Stomach (tissue), 19 donors: ENCODE measurements at places on chromosomes 7 and 10. TPM values are rescaled to one million over a fixed set of nuclear protein-coding genes. Genes with fewer than 3 reads are reported as not detected.
A peak's percentile ranks its signal among the peaks of the same experiment; 100 is the strongest.

DNA sequence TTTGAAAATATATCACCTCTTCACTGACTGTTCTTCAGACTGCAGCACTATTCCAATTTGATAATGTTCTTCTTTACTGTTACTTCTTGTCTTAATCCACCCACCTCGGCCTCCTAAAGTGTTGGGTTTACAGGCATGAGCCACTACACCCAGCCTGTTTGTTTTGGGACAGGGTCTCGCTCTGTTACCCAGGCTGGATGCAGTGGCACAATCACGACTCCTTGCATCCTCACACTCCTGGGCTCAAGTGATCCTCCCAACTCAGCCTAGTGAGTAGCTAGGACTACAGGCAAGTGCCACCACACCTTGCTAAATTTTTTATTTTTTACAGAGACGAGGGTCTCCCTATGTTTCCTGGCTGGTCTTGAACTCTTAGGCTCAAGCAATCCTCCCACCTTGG lies 77.9 kb downstream of the NDUFB2 start:
- no peak for DNase-seq
- no peaks in the 10 kb centered on the region for H3K27me3 ChIP-seq
- H3K4me1 ChIP-seq = no peaks in the 10 kb centered on the region
- H3K27ac ChIP-seq = no peak overlapping the region
- H3K36me3 ChIP-seq = peaks cover 94% of the 10 kb centered on the region
- H3K4me3 ChIP-seq = no peak overlapping the region

DNA sequence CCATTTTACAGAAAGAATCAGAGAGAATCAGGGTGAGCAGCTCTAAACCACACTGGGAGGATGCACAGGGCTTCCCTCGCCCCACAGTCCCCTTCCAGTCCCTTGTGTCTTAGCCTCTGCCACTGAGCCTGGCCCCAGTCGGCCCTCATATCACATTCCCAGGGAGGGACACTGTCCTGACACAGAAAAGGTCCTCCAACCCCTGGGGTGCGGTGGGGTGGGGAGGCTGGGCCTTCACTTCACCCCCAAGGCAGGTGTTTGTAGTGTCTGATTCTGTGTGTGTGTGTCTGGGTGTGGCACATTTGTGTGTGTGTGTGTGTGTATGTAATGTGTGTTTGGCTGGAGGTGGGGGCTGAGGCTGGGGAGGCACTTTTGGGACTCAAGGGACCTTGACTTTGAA lies 1.8 kb upstream of the KCP start:
- H3K4me1 ChIP-seq = peaks cover 27% of the 10 kb centered on the region
- H3K36me3 ChIP-seq = no peaks in the 10 kb centered on the region
- H3K27ac ChIP-seq = no peak overlapping the region

DNA sequence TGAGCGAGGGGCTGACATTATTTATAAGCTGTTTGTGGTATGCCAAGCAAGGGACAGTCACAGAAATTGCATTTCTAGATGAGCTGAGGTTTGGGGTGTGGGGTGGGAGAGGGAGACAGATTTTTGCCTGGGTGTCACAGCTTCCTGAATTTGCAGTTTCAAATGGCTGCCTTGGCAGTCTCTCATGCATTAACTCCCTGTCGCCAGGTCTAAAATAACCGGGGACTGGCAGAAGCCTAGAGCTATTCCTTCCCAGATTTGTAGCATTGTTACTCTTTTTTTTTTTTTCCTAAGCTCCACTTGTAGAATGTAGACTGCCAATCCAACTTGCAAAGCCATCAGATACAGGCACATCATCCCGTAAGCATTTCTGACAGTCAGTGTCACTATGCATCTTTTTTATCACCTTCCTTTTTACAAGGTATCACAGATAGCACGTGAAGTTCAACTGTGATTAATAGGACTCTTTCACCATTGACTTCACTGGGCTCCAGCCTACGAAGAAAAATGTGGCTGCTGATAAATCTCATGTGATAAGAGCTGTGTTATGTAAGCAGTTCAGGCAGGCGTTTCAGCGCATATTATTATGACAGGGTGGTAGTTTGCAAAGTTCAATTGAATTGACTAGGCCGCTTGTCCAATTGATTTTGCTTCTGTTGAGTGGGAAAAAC lies 130.7 kb upstream of the CELF2 start:
- no peaks in the 10 kb centered on the region for H3K27me3 ChIP-seq
- H3K4me1 ChIP-seq = no peaks in the 10 kb centered on the region
- no peaks in the 10 kb centered on the region for H3K36me3 ChIP-seq
- H3K4me3 ChIP-seq = no peak overlapping the region
- peak; percentile 39 for DNase-seq
- no peak overlapping the region for H3K27ac ChIP-seq

- no peak overlapping the region for H3K4me3 ChIP-seq
- H3K36me3 ChIP-seq = no peaks in the 10 kb centered on the region
- no peak overlapping the region for H3K27ac ChIP-seq
- H3K27me3 ChIP-seq = no peaks in the 10 kb centered on the region
Observed at GRCh38 chr7:106590209-106590816, 70.6 kb downstream of the CCDC71L start.

GRCh38 chr10:70967591-70968587 lies 79.5 kb upstream of the PCBD1 start:
- DNase-seq = no peak
- H3K27ac ChIP-seq = no peak overlapping the region
- H3K36me3 ChIP-seq = no peaks in the 10 kb centered on the region
- H3K4me3 ChIP-seq = no peak overlapping the region
- no peaks in the 10 kb centered on the region for H3K27me3 ChIP-seq

- no peaks in the 10 kb centered on the region for H3K36me3 ChIP-seq
- H3K4me1 ChIP-seq = no peaks in the 10 kb centered on the region
- no peak for DNase-seq
- H3K27me3 ChIP-seq = no peaks in the 10 kb centered on the region
Observed at GRCh38 chr10:35166607-35167006, 40.0 kb downstream of the CREM start.

DNA sequence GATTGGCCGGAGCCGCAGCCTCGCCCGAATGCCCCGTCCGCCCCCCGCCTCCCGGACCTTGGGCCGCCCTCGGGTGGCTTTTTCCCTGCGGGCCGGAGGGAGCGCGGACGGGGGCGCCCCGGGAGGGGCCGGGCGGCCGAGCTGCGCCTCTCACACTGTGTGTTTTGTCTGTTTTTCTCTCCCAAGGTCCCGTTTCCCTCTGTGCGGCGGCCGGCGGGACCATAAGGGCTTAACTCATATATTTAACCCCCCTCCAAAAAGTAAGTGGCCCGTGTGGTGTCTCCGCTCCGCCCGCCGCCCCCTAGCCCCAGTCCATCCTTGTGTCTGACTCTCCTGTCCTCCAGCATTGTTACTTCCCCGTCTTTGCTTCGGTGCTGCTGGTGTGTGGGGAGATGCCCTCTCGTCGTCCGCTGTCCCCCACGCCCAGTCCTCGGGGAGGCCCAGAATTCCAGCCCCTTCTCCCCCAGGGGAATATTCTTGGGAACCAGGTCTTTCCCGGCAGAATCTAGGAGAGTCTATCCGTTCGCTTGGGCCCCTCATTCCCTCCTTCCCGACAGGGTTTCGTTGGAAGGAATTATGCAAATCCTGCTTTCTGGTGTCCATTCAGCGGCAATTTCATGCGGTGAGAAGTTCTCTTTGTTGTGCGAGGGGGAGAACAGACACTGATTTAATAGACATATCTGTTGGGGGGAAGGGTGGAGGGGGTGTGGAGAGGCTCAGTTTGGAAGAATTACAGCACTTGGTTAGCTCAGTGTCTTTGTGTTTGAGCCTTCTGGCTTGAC lies 1.3 kb downstream of the LCOR start:
- peaks cover 40% of the 10 kb centered on the region for H3K4me1 ChIP-seq
- peak overlapping the region; percentile 100 for H3K27ac ChIP-seq
- peak; percentile 64 for DNase-seq

Gene KAT6B
- total RNA-seq = 71.0 TPM

- H3K27ac ChIP-seq = no peak overlapping the region
- H3K4me1 ChIP-seq = peaks cover 21% of the 10 kb centered on the region
- DNase-seq = no peak
- H3K36me3 ChIP-seq = no peaks in the 10 kb centered on the region
- no peaks in the 10 kb centered on the region for H3K27me3 ChIP-seq
- no peak overlapping the region for H3K4me3 ChIP-seq
Observed at GRCh38 chr10:34711500-34711899, 103.6 kb downstream of the PARD3 start.

DNA sequence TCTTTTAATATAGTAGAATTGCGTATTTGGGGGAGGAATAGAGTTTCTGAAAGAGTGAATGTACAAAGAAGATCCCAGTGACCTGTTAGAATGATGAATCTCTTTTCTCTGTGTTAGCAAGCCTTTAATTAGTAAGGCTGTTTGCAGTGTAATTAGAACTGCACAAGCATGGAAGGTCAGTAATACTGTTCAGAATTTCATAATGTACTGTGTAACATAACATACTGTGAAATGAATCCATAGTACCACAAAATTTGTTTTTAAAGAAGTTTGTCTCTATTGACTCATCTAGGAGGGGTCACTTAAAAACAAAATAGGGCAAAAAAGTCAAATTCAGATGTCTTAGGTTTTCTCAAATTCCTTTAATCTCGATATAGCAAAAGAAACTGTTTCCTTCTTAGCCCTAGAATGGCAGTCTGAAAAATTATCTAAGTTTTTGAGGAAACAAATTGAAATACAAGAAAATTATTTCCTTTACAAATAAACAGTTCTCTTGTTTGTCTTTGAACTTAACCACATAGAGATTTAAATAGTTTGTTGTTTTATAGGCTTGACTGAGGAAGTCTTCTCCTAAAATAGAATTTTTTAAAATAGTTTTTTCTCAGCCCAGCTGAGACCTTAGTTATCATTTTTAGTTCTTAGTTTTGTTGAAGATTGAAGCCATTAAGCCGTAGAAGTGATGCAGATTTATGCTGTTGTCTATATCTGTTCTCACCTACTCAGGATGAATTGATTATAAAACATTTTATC lies 12.5 kb downstream of the ADK start:
- no peaks in the 10 kb centered on the region for H3K36me3 ChIP-seq
- DNase-seq = no peak
- no peaks in the 10 kb centered on the region for H3K4me1 ChIP-seq
- H3K27me3 ChIP-seq = no peaks in the 10 kb centered on the region
- no peak overlapping the region for H3K4me3 ChIP-seq

DNA sequence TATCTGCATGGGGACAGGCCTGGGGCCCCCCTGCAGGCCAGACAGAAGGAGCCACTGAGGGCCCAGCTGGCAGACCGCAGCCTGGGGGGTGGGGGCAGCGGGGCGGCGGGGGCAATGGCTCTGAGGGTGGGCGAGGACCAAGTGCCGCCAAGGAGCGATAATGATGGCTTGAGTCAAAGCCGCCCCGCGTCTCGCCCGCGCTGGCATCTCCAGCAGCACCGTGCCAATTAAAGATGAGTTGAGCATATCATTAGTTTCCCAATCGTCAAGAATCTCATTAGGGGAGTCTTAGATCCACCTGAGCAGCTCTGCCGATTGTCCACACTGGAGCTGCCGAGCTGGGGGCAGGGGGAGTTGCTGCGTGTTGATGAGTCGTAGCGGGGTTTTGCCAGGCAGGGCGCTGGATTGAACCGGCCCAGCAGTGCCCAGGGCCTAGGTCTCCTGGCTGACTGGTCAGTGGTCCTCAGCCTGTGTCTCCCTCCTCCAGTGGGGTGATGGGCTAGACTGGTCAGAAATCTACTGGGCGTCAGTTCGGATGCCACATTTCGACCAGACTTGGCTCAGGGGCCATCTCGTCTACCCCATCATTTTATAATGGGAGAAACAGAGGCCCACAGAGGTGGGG lies 41.0 kb upstream of the PSMG3 start:
- H3K4me3 ChIP-seq = no peak overlapping the region
- no peaks in the 10 kb centered on the region for H3K4me1 ChIP-seq
- no peak for DNase-seq
- no peaks in the 10 kb centered on the region for H3K36me3 ChIP-seq
- H3K27me3 ChIP-seq = peaks cover 3% of the 10 kb centered on the region

- no peaks in the 10 kb centered on the region for H3K27me3 ChIP-seq
- no peak overlapping the region for H3K4me3 ChIP-seq
- no peaks in the 10 kb centered on the region for H3K36me3 ChIP-seq
- no peaks in the 10 kb centered on the region for H3K4me1 ChIP-seq
- H3K27ac ChIP-seq = no peak overlapping the region
Observed at GRCh38 chr7:3188946-3189345, 112.1 kb upstream of the SDK1 start.

DNA sequence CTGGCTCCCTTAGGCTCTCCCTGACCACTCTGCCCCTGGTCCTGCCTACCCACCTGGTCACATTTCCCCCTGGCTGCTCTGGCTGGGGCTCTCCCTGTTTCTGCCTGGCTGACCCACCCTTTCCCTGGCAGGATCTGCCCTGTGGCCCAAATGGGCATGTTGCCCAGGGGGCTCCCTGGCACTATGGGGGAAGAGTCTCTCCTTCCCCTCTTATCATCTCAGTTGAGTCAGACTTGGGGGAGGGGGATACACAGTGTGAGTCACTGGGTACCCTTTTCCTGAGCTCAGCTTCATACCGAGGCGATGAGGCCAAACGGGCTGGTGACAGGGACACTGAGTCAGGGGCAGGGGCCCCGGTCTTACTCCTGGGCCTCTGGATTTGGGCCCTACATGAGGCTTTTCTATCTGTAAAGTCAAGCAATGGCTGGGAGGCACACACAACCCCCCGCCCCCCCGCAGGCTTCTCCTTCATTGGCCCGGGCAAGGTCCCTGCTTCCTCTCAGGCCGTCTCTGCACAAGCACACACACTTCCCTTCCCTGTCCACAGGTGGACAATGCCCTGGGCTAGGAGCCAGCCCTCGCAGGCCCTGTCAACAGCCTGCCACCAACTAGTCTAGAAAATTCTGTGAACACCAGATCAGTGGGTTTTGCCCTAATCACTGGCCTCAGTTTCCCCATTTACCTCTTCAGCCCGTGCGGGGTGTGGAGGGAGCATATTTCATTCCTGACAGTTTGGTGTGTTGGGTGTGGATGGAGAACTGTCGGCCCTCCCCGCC lies 627 bp upstream of the FLNC start:
- H3K36me3 ChIP-seq = no peaks in the 10 kb centered on the region
- no peak overlapping the region for H3K27ac ChIP-seq
- peak overlapping the region; percentile 55 for H3K4me3 ChIP-seq
- H3K4me1 ChIP-seq = peaks cover 40% of the 10 kb centered on the region

Gene LRRC61
- total RNA-seq = not detected

GRCh38 chr10:131363416-131363815 lies 51.9 kb upstream of the TCERG1L start:
- no peaks in the 10 kb centered on the region for H3K27me3 ChIP-seq
- DNase-seq = no peak
- no peaks in the 10 kb centered on the region for H3K4me1 ChIP-seq

Gene EBLN1
- total RNA-seq = not detected

DNA sequence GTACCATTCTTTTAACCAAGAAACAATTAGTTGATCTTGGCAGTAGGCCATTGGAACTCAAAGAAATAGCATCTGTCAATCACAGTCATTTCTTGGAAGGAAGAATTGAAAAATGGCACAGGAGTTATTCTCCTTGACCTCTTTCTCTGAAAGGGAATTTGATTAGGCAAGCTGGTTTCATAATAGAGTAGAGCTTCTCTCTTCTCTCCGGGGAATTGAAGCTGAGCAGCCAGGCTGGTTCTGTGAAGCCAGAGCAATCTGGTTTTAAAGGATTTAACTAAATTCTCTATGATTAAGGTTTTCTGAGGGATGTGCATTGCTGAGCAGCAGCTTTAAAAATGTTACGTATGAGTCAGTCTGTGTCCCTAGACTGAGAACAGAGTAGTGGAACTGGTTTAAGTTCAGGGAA lies 70.2 kb downstream of the AHCYL2 start:
- no peaks in the 10 kb centered on the region for H3K36me3 ChIP-seq
- H3K4me3 ChIP-seq = no peak overlapping the region

Gene GRM3
- 0.55 TPM for total RNA-seq
